Motor neuron (in vitro differentiated cells): ENCODE measurements at places on chromosomes 6 and 20. TPM values are rescaled to one million over a fixed set of nuclear protein-coding genes. Genes with fewer than 3 reads are reported as not detected.

The ANGPT4 gene
- total RNA-seq = 0.10 TPM in 1 of 2 replicates, not detected in the other

The COL21A1 gene
- total RNA-seq = 31.8 and 43.4 TPM in 2 replicates

The TRIM40 gene
- total RNA-seq = 0.70 TPM in 1 of 2 replicates, not detected in the other

- no peak for ATAC-seq
These were observed 23.6 kb downstream of the GSTA2 start for GRCh38 chr6:52739627-52740026.

The CRISP3 gene
- total RNA-seq = not detected in 2 replicates

DNA sequence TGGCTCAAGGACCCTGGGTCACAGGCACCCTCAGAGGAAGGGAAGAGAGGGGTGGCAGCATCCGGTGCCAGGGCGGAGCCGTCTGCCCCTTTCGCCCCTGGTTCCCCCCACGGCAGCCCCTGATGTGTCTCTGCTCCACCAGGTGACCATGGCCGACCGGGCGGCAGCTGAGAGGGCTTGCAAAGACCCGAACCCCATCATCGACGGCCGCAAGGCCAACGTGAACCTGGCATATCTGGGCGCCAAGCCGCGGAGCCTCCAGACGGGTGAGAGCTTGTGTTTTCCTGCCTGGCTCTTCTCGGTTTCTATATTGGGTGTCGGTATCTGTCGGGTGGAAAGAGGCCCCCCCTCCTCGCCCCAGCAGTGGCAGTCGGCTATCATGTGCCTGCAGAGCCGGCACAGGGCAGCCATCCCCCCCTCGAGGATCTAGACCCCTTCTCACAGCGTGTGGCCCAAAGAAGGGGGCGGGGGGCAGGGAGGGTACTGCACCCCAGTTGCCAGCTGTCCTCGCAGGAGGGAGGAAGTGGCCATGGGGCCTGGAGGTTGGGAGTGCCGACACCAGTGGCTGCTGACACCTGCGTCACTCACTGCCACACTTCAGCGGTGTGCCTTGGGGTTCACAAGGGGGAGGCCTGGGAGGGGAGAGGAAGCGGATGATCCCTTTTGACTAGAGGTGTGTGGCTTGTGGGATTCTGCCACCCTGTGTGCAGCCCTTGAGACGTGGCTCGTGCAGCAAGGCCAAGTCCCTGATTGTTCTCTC, 1.5 kb downstream of the RBM38 start:
- no peak for ATAC-seq

DNA sequence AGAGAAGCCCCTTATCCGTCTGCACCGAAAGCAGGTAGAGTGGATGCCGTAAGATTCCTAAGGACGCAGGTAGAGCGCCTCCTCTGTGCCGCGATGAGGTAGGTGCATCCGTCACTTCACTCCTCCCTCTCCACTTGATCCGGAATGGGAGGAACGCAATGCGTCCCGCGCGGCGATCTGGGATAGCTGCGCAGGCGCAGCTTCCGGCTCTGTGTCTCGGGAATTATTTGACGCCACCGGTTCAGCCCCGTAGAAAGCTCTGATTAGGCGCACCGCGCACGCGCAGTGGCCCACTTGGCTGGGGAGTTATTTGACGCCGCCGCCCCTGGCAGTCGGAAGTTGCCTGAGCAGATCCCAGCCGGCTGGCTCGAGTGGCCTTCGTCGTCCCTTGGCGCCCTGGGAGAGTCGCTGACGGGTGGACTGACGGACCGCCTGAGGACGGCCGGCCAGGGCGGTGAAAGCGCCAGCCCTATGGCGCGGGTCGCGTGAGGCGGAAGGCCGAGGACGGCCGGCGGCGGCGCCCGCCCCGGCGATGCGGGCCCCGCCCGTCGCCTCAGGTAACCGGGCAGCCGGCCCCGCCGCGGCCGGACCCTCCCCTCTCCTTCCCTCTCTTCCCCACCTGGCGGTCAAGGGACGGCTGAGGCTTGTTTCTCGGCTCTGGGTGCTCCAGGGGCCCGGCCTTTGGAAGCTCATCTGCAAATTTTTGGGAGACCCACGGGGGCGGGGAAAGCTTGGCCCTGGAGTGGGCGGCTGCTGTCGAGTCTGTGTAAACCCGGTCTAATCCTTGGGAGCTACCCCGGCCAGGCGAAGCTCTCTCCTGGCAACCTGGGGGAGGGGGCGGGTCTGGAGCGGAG, at the start of gene RALGAPB:
TSS of gene RALGAPB (plus strand) at position 331 of the 854 bp plus-strand sequence. CDS start 15,590 bp downstream, outside the sequence.
- peak; percentile 95 for ATAC-seq

DNA sequence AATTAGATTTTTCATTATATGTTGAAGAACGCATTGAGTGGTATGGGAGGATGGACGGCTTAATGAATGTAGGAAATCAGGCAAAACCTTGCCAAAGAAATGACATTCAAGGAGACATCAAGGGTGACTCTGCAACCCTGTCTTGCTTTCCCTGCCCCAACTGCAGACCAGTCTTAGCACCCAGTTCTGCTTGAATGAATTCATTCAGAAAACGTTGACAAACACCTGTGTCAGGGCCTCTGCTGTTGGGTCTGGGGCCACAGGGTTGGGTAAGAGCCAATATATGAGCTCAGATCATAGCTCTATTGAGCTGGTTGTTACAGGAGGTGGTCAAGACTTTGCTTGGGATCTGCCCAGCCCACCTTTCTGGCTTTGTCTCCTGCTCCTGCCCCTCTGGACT, 7.7 kb upstream of the ASXL1 start:
- no peak for ATAC-seq

The B3GAT2 gene
- total RNA-seq = 10.0 and 11.1 TPM in 2 replicates

DNA sequence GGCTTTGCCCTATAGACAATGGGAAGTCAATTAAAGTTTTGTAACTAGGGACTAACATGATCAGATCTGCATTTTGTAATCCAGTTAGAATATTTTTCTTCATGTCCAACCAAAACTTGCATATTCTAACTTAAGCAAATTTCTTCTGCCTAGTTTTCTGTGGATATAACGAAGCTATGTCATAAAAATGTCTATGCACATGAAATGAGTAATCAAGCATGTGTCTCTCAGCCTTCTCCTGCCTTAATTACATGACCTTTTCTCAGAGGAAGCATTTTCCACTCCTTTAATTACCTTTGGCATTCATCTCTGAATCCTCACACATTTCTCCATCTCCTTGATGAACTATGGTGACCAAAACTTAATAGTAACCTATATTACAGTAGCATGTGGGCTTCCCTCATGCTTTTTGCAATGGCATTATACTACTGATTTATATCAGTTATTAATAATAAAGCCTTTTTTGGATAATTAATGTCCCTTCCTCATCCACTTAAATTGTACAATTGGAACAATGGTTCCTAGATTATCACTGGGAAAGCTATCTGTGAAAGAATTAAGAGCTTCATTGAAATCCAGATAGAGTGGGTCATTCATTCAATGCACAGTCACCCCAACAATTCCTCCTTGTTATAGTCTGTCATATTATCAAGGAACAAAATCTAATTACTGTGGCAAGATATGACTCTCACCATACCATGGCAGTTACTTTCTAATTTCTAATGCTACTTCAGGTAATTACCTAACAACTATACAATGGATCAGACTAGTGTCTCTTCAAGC, 19.1 kb upstream of the FBXO9 start:
- peak; percentile 49 for ATAC-seq
